Body of pancreas (tissue), 4 donors: ENCODE measurements at places on chromosomes 4 and X. TPM values are rescaled to one million over a fixed set of nuclear protein-coding genes. Genes with fewer than 3 reads are reported as not detected.

The L1CAM gene
- total RNA-seq, result 1.8 TPM

The TMPRSS11B gene
- total RNA-seq, result not detected

The NXF2B gene
- not detected for total RNA-seq

The RIBC1 gene
- 0.99 TPM for total RNA-seq

The NEUROG2 gene
- not detected for total RNA-seq

The GLOD5 gene
- total RNA-seq, result not detected

The GPR119 gene
- 15.2 TPM for total RNA-seq

The CENPVL2 gene
- total RNA-seq, result not detected

DNA sequence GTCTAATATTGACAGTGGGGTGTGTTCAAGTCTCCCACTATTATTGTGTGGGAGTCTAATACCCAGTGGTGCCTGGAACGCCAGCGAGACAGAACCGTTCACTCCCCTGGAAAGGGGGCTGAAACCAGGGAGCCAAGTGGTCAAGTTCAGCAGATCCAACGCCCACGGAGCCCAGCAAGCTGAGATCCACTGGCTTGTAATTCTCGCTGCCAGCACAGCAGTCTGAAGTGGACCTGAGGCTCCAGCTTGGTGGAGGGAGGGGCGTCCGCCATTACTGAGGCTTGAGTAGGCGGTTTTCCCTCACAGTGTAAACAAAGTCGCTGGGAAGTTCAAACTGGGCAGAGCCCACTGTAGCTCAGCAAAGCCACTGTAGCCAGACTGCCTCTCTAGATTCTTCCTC lies 407.3 kb downstream of the DMD start:
- H3K27ac ChIP-seq, result no peak overlapping the region
- no peaks in the 10 kb centered on the region for H3K4me1 ChIP-seq
- H3K36me3 ChIP-seq, result no peaks in the 10 kb centered on the region
- H3K27me3 ChIP-seq, result no peaks in the 10 kb centered on the region

DNA sequence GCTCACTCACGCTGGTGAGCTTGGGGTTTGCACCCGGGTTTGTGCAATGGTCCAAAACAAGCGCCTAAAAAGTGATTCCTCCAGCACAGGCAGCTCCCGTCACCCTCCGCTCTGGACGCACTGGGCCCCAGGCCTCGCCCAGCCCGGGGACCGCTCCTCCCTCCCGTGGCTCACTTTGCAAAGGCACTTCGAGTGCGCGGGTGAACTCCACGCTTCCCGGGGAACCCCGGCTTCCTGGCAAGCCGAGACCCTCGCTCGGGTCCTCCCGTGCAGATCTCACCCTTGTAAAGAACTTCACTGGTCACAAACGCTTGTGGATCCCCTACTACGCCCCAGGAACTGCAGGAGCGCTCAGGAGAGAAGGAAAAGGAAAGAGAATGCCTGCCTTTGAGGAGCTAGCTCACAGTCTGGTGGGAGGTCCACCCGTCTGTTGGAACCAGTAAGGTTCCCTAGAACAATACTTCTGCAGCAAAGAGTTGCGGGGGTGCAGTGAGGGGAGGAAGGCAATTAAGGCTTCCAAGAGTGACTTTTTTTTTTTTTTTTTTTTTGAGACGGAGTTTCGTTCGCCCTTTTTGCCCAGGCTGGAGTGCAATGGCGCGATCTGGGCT lies at the start of gene CTPS2:
Gene CTPS2, minus strand, starts transcription at position 122 of the 608 bp plus-strand sequence. CDS start 9,767 bp downstream, outside the sequence.
- peaks cover 12% of the 10 kb centered on the region for H3K4me1 ChIP-seq
- peak within 1 kb of the TSS; percentile 69 for H3K27ac ChIP-seq
- no peaks in the 10 kb centered on the region for H3K27me3 ChIP-seq
- H3K4me3 ChIP-seq, result peak within 1 kb of the TSS; percentile 54

GRCh38 chrX:101407167-101407747 lies 468 bp downstream of the GLA start:
- no peaks in the 10 kb centered on the region for H3K27me3 ChIP-seq
- H3K36me3 ChIP-seq, result no peaks in the 10 kb centered on the region
- peaks cover 7% of the 10 kb centered on the region for H3K4me1 ChIP-seq
- peak overlapping the region; percentile 50 for H3K4me3 ChIP-seq

- H3K27ac ChIP-seq, result no peak overlapping the region
- peaks cover 34% of the 10 kb centered on the region for H3K4me1 ChIP-seq
- peak overlapping the region; percentile 99 for H3K4me3 ChIP-seq
- no peaks in the 10 kb centered on the region for H3K27me3 ChIP-seq
These were observed 2.0 kb downstream of the TMEM165 start for GRCh38 chr4:55397520-55398321.

- H3K27ac ChIP-seq, result no peak overlapping the region
- H3K4me1 ChIP-seq, result no peaks in the 10 kb centered on the region
- H3K27me3 ChIP-seq, result no peaks in the 10 kb centered on the region
- DNase-seq, result no peak
- no peaks in the 10 kb centered on the region for H3K36me3 ChIP-seq
- H3K4me3 ChIP-seq, result no peak overlapping the region
These were observed 14.0 kb downstream of the PNMA6F start for GRCh38 chrX:153307276-153308178.

- DNase-seq, result peak; percentile 9
- peaks cover 7% of the 10 kb centered on the region for H3K4me1 ChIP-seq
- H3K4me3 ChIP-seq, result no peak overlapping the region
- no peaks in the 10 kb centered on the region for H3K36me3 ChIP-seq
- no peak overlapping the region for H3K27ac ChIP-seq
These were observed 66.0 kb upstream of the DDX60 start for GRCh38 chr4:168384437-168385141.

GRCh38 chr4:127113844-127114362 lies 518.9 kb upstream of the INTU start:
- no peaks in the 10 kb centered on the region for H3K27me3 ChIP-seq
- no peaks in the 10 kb centered on the region for H3K36me3 ChIP-seq
- H3K27ac ChIP-seq, result no peak overlapping the region
- no peak overlapping the region for H3K4me3 ChIP-seq
- no peak for DNase-seq

DNA sequence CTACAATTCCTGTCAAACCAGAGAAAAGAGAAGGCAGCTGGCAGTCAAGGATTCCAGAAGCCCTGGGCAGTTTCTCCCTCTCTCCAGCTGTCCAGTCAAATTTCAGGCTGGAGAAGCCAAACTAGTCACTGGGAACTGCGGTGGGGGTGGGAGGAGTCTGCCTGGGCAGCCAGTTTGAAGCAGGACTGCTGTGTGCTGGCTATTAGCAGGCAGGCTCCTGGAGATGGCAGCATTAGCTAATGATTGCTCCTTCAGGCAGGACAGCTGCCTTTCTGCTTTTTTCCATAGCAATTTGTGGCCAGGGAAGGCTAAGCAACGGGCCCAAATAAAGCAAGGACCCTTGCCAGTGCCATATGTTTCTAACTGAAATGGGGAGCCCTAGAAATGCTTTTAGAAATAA lies 44.7 kb upstream of the FGF13 start:
- no peaks in the 10 kb centered on the region for H3K36me3 ChIP-seq
- H3K4me3 ChIP-seq, result no peak overlapping the region
- no peak for DNase-seq
- no peaks in the 10 kb centered on the region for H3K27me3 ChIP-seq
- no peaks in the 10 kb centered on the region for H3K4me1 ChIP-seq

GRCh38 chr4:40976343-40976742 lies 226.6 kb downstream of the NSUN7 start:
- H3K4me3 ChIP-seq, result no peak overlapping the region
- no peaks in the 10 kb centered on the region for H3K36me3 ChIP-seq
- no peaks in the 10 kb centered on the region for H3K4me1 ChIP-seq
- no peaks in the 10 kb centered on the region for H3K27me3 ChIP-seq
- peak; percentile 63 for DNase-seq

DNA sequence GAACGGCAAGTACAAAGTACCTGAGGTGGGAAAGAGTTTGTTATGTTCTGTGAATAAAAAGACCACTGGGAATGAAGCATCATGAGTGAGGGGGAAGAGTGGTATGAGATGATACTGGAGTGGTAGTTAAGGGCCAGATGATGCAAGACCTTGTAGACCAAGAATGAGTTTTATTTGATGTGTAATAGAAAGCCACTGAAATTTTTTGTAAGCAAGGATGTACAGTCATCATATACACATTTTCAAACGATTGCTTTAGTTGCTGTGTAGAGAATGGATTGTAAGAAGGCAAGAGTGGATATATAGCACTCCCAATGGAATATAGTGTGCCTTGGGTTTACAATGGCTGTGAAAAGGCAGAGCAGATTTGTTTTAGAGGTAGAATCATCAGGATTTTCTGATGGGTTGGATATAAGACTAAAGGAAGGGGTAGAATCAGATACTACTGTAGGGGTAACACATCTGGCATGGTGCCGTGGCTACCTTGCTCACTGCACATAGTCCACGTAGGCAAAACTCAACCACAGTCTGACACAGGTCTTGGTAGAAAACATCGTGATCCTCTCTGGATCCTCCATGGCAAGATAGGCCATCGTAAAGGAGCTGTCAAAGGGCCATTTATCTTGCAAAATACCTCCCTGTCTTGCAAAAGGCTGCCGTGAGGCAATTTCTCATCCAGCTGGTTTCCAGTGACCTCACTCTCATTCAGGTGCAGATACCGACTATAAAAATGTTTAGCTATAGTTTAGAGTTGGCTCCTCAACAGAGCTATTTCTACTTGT lies 14.9 kb downstream of the TIFA start:
- no peaks in the 10 kb centered on the region for H3K36me3 ChIP-seq
- no peak overlapping the region for H3K4me3 ChIP-seq
- H3K4me1 ChIP-seq, result peaks cover 6% of the 10 kb centered on the region
- no peak overlapping the region for H3K27ac ChIP-seq
- no peaks in the 10 kb centered on the region for H3K27me3 ChIP-seq
- DNase-seq, result no peak

- H3K36me3 ChIP-seq, result no peaks in the 10 kb centered on the region
- no peaks in the 10 kb centered on the region for H3K27me3 ChIP-seq
- no peak for DNase-seq
These were observed 24.6 kb upstream of the ANTXR2 start for GRCh38 chr4:80097400-80098177.

GRCh38 chrX:119410027-119410819 lies 11.1 kb downstream of the SLC25A43 start:
- H3K36me3 ChIP-seq, result no peaks in the 10 kb centered on the region
- no peaks in the 10 kb centered on the region for H3K27me3 ChIP-seq
- peaks cover 13% of the 10 kb centered on the region for H3K4me1 ChIP-seq
- H3K27ac ChIP-seq, result peak overlapping the region; percentile 50
- no peak overlapping the region for H3K4me3 ChIP-seq
- peak; percentile 57 for DNase-seq

DNA sequence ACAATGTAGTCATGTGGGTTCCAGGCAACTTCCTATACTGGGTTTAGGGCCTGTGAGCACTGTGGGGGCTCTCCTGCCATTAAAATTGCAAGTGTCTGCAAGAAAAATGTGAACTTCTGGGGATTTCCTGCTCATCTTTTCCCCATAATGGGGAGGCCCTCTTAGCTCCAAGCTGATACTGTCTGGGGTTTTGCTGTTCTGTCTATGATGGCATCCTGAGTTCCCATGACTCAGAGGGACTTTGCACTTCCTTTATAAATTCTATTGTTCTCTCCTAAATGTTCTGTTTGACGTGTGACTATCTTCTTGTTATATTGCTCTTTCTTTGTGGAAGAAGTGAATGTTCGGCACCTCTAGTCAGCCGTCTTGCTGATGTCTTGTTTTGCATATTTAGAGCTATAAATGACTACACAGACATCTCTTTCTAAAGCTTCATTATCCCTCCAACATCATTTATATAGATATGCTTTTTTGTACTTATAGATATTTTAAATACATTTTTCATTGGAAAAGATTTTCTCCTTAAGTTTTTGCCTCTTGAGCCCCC lies 465.8 kb downstream of the NAF1 start:
- DNase-seq, result no peak
- H3K4me3 ChIP-seq, result no peak overlapping the region
- no peaks in the 10 kb centered on the region for H3K36me3 ChIP-seq
- no peaks in the 10 kb centered on the region for H3K27me3 ChIP-seq

GRCh38 chr4:176760471-176760870 lies 32.3 kb downstream of the VEGFC start:
- no peaks in the 10 kb centered on the region for H3K36me3 ChIP-seq
- H3K4me3 ChIP-seq, result no peak overlapping the region
- H3K27me3 ChIP-seq, result no peaks in the 10 kb centered on the region

- H3K27me3 ChIP-seq, result no peaks in the 10 kb centered on the region
- no peaks in the 10 kb centered on the region for H3K36me3 ChIP-seq
- H3K4me3 ChIP-seq, result no peak overlapping the region
These were observed 209.3 kb downstream of the UGT8 start for GRCh38 chr4:114807759-114808404.

- no peaks in the 10 kb centered on the region for H3K36me3 ChIP-seq
- no peak for DNase-seq
- H3K4me1 ChIP-seq, result no peaks in the 10 kb centered on the region
- H3K27ac ChIP-seq, result no peak overlapping the region
- H3K4me3 ChIP-seq, result no peak overlapping the region
These were observed 8.4 kb downstream of the BEND4 start for GRCh38 chr4:42144028-42144427.

DNA sequence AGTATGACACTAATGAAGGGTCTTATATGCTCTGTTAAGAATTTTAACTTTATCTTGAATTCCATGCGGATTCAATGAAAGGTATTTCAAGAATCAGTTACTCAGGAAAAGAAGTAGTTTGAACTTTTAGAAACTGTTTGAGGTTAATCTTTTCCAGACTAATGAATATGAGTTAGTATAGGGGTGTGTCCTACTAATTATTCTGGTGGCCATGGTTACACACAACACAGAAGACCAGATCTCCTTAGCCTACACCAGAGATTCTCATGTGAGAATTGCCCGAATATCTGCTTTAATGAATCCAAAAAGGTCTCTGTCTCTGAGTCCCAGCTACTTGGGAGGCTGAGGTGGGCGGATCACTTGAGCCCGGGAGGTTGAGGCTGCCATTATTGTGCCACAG lies 100.4 kb downstream of the MMRN1 start:
- H3K36me3 ChIP-seq, result no peaks in the 10 kb centered on the region
- no peak overlapping the region for H3K27ac ChIP-seq
- no peaks in the 10 kb centered on the region for H3K27me3 ChIP-seq
- DNase-seq, result no peak

GRCh38 chr4:165462009-165462408 lies 83.2 kb downstream of the CPE start:
- H3K36me3 ChIP-seq, result no peaks in the 10 kb centered on the region
- no peak overlapping the region for H3K4me3 ChIP-seq
- DNase-seq, result no peak
